Activated naive CD4-positive, alpha-beta T cell treated with anti-CD3 and anti-CD28 coated beads, Interleukin-2, amount 10 ng/mL, durations not matched to agents 7 days and 5 days (primary cell): ENCODE measurements at places on chromosomes 13 and 19.

DNA sequence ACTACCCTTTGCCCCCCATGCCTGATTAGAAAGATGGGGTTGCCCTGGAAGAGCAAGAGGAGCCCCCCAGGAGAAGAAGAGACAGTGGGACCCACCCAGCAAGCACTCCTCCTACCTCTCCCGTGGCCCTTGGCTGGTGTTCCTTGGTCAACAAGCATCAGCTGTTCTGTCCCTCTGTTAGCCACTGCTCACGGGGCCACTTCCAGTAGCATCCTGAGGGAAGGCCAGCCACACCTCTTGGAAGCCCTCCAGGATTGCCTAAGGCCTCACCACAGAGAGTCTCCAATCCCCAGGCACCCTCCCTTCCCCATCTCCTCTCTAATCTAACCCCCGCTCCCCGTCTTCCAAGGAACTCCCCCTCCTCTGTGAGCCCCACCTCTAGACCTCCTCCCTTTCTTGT lies 15.1 kb upstream of the DPP9 start:
- no peak for DNase-seq

DNA sequence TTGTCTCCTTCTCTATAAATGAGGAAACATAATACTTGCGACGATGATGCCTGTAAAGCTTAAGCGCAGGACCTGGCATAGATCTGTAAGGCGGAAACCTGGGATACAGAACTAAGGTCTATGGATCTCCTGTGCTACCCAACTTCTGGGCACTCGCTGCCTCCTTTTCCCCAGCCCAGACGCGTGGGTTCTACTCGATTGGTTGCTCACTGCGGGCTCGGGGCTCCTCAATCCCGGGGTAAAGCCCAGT lies 615 bp upstream of the PSMC4 start:
- DNase-seq, result no peak

- peak; percentile 79 for DNase-seq
These were observed at the start of gene APLP1 for GRCh38 chr19:35868172-35868822. Gene APLP1 (plus strand): TSS chr19:35868574. CDS start chr19:35868637, 63 bp downstream.

DNA sequence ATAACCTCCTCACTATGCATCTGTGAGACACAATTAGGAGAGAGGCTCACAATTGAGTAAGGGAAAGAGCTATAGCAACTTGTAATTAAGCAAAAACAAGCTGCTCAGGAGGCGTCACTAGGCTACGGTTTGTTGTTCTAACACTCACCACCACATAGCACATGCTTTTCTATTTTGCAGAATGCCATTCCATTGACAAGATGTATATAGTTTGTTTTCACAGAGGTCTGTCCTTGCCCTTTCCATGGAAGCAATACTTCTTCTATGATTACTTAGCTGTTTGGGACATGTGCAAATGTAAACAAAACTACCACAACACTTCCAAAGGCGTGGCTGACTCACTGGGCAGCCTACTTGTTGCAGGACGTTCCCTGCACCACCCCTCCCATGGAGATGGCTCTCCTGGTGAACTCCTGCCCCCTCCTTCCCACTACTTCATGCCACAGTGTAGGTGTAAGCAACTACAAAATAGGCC lies 33.9 kb upstream of the FAM216B start:
- no peak for DNase-seq

DNA sequence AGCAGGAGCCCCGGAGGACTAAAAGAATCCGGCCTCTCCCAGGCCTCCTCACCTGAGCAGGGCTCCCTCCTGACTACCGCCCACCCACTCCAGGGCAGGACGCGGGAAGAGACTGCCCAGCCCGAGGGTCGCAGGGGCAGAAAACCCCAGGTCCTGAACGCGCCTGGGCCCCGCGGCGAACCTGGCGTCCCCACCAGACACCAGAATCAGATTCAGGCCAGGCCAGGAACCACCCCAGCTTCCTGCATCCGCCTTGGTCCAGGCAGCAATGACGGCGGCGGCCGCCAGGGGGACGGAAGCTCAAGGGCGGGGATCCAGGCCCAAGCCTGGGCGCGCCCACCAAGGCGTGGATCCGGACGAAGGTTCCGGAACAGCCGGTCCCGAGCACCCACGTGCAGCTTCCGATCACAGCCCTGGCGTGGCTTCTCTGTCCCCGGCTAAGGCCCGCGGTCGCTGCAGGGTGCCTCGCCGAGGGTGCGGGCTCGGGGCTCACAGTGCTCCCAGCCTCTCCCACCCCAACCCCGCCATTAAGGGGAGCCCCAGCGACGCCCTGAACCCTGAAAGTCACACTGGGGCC lies 3.6 kb downstream of the LGALS7 start:
- peak; percentile 93 for DNase-seq

GRCh38 chr13:20442375-20442774 lies 83.3 kb downstream of the CRYL1 start:
- no peak for DNase-seq

DNA sequence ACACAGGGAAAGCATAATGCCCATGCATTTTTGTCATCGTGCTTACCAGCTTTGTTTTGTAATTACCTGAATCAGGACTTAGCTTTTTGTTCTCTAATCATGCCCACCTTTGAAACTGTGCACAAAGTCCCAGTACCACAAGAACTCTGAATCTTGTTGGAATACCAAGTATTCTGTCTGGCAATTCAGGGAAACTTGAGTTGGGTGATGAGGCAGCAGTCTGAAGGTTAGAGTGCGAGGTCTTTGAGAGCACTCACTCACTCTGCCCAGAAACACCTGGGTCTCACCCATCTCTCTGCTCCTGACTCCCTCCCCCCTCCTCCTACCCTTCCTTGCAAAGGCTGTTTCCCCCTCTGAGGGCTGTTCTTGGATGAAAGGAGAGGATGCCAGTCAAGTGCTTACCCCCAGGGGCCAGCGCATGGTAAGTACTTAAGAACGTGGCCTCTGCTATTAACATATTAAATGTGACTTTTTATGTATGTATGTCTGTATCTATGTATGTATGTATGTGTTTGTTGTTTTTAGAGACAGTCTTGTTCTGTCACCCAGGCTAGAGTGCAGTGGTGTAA lies 22.4 kb downstream of the SIPA1L3 start:
- DNase-seq, result no peak

- DNase-seq, result no peak
These were observed 50.8 kb upstream of the XPO4 start for GRCh38 chr13:20953245-20953931.

- no peak for DNase-seq
These were observed 41.2 kb downstream of the POLR1D start for GRCh38 chr13:27662738-27663470.

DNA sequence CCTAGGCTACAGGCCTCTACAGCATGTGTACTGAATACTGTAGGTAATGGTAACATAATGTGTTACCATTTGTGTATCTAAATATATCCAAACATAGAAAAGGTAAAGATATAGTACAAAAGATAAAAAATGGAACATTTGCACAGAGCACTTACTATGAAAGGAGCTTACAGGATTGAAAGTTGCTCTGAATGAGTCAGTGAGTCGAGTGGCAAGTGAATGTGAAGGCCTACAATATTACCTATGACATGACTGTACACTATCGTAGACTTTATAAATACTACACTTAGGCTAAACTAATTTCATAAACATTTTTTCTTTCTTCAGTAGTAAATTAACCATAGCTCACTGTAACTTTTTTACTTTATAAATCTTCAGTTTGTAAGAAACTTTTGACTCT lies 35.1 kb downstream of the LPAR6 start:
- no peak for DNase-seq

DNA sequence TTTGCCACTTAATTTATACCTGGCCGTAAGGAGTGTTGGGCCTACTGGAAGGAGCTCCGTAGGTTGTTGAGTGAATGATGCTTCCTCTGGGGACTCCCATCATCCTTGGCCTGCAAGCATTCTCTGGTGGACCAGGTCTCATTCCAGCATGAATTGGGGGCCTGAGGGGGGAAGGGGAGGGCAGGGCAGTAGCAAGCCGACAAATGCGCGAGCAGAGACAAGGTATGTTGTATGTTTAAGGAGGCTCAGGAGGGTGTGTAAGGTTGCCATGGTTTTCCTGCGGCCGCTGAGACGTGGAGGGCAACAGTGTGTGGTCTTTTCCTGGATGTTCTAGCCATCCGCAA lies 749 bp downstream of the ZNF264 start:
- DNase-seq, result no peak

DNA sequence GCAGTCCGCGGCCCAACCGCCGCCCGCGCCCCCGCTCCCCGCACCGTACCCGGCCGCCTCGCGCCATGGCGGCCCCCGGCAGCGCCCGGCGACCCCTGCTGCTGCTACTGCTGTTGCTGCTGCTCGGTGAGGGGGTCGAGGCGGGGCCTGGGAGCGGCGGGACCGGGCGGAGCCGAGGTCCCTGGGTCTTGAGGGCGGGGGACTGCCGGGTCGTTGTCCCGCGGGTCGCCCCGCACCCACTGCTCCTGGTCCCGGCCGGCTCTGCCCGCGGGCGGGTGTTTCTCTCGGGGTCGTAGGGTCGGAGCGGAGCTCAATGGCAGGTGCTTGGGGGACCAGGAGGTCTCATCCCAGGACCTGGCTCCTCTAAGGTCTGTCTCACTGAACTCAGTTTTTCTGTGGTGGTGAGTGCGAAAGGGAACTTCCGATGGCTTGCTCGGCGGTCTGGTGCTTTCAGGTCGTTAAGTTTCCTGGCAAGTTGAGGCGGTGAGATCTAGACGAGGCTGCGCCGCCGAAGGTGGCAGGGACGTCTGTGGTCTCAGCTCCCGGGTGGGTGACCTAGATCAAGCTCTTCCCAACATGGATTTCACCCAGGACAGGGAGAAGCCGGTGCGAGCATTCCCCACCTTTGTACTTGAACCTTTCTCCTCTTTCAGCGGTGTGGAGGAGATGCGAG lies 467 bp downstream of the LAMP1 start:
- DNase-seq, result peak; percentile 69

DNA sequence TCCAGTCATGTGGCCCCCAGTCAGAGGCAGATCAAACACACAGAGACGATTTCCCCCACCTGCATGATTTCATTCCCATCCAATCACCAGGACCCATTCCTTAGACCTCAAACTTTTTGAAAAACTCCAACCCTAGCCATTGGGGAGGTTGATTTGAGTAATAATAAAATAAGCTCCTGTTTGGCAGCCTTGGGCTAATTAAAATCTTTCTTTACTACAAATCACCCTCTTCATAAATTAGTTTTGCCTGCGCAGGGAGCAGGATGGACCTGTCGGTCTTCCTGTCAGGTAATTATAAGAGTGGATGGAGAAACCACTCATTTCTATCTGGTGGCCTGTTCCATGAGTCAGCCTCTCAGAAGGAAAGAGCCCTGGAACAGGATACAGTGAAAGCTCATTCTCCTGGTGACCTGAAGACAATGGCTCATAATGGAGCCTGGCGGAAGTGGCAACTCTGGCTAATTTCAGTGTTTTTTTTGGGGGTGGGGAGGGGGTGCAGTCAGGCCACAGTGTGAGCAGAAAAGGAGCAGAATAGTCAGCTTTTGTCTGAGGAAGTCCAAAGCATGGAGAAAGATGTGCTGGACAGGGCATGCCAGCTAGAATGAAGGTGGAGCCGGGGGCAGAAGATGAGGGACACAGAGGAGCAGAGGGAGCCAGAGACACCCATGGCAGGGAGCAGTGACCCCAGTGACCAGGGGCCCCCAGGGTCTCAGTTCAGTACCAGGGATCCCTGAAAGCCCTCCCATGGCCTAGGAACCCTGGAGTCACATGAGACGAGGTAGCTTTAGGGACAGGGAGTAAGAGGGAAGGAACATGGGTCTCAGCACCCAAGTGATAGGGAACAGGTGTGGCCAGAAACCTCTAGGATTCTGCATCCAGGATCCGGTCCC lies 31.8 kb upstream of the PSG9 start:
- no peak for DNase-seq

DNA sequence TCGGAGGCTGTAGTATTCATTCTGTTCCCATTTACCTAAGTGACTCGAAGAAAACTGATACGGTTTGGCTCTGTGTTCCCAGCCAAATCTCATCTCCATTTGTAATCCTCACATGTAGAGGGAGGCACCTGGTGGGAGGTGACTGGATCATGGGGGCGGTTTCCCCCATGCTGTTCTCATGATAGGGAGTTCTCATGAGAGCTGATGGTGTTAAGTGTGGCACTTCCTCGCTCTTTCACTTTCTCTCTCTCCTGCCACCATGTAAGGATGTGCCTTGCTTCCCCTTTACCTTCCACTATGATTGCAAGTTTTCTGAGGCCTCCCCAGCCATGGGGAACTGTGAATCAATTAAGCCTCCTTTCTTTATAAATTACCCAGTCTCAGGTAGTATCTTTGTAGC lies 23.5 kb downstream of the SLAIN1 start:
- no peak for DNase-seq

GRCh38 chr19:49758292-49758691 lies 4.8 kb downstream of the TSKS start:
- DNase-seq, result no peak

- no peak for DNase-seq
These were observed 47.3 kb downstream of the CEBPG start for GRCh38 chr19:33420821-33421220.

GRCh38 chr19:441213-441836 lies 19.5 kb downstream of the SHC2 start:
- no peak for DNase-seq

DNA sequence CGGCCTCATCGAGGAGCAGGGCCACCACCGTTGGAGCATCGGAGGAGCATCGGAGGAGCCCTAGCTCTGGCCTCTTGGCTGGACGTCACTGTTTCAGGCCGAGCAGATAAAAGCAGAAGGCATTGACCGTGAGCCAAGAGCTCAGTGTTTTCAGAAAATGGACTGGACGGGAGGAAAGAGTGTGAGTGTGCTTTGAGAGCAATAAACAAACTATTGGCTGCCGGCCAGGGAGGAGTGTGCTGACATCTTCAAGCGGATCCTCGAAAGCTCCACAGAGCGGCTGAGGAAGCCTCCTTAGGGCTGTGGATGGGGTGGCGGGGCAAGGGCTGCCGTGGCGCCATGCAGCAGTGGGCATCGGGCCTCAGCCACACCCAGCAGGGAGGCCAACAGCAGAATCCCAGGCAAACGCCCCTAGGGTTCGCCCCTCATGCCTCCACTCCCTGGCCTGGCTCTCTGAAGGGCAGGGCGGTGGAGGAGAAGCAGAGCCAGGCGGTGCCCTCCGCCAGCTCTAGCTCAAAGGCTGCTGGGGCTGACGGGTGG lies 41.8 kb downstream of the IRS2 start:
- no peak for DNase-seq

- DNase-seq, result no peak
These were observed 1108.4 kb upstream of the PCDH20 start for GRCh38 chr13:62524061-62524460.

DNA sequence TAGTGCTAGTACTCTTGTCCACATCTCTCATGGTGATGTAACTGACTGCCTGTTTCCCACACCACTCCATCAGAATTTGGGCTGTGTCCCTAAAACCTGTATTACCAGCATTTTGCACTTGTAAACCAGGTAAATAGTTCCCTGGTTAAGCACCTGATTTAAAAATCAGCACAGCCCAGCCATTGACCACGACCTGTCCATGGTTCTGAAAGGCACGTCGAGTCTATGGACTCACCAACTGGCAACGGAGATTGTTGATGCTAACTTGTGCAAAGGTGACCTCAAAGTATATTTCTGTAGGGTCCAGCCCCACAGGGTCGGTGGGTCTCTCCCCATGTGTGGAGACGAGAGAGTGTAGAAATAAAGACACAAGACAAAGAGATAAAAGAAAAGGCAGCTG lies 46.7 kb upstream of the ZNF835 start:
- DNase-seq, result no peak

GRCh38 chr13:72884101-72884500 lies 102.2 kb downstream of the PIBF1 start:
- DNase-seq, result no peak
